SK-N-SH (cell line): ENCODE measurements at places on chromosomes 7 and 10.

DNA sequence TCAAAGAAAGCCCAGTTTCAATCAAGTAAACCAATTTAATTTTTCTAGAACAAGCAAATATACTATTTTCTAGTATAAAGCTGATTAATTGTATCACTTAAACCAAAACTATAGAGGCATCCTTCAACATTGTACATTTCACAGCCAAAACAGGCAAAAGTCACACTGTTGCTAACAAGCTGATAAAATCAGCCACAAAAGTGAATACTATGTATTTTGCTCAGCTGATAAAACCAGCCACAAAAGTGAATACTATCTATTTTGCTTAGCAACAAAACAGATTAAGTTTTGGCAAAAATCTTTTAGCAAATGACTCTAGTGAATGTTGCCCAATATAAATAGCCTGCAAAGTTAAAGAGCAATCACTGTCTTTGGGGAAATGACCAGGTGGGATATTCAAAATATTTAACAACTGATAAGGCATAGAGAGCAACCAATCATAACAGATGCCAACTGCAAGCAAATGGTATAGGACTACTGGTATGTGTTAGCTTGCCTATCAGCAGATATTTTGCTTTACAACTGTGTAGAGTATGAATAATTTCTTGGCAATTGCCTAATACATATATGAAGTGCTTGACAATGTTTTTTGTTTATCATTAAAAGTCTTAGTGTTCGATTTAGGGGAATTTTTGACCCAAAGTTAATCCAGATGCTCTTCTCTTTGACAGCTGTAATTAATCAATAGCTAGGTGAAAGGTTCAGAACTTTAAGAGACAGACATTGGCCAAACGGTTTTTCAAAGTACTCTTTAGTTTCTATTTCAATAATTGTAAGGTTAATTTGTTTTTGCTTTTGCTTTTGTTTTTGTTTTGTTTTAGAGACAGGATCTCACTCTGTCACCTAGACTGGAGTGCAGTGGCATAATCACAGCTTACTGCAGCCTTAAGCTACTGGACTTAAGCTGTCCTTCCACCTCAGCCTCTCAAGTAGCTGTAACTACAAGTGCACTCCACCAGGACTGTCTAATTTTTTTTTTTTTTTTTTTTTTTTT is 44.4 kb upstream of the SP4 start:
- DNase-seq = no peak

GRCh38 chr7:85529831-85530230 is 343.0 kb upstream of the SEMA3D start:
- DNase-seq = no peak

DNA sequence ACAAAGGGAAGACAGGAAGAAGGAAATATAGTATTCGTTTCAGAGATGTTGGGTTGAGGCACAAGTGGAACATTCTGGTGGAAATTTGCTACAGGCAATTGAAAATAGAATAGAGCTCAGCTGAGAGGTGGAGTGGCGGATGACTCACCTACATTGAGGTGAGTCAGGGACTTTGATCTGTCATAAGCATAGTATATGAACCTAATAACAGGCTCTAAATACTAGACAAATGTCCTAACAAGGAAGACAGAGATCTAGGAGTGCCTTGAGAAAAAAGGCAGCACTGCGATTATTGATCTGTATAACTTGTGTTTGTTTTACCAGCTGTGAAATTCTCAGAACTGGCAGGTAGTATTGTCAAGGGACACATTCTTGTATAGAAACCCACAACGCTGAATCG is 907 bp upstream of the IFRD1 start:
- DNase-seq = no peak

- no peak for DNase-seq
These were observed 320.4 kb downstream of the GLRX3 start for GRCh38 chr10:130456616-130457015.

DNA sequence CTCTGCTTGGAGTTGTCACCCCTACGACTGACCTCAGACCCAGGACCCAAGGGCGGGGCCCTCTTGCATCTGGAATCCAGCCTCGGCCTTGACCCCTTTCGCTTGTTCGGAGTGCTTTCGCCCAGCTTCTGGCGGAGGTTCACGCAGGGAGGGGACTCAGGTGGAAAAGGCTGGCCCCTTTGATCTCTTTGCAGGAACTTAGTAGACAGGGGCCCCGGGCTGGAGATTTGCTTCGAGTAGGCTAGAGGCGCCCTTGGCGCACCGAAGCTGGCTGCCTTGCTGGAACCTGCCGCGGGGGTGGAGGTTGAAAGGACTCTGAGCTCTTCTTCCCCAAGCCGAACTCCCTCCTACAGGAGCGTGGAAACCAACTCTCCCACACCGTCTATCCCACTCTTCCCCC is 255.1 kb downstream of the OTUD1 start:
- DNase-seq = peak; percentile 10
